Spinal cord (tissue), 10 donors: ENCODE measurements at places on chromosomes 2 and 18.

DNA sequence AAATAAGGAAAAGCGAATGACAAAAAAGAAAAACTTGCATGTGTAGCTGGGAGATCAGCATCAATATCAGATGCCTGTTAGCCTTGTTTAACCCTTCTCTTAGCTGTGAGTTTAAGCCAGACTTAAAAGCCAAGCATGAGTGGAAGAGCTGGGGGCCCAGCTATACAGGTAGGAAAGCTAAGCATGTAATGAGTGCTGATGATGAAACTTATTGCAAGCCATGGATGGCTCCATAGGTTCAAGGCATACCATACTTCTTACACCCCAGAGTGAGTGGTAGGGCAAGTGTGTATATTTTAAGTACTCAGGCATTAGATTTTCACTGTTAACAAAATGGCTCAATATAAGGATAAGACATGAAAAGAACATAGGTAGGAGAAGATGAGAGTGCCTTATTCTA is 28.0 kb downstream of the RBBP8 start:
- DNase-seq, result no peak

GRCh38 chr2:211673133-211673905 is 865.3 kb downstream of the ERBB4 start:
- no peak for DNase-seq

DNA sequence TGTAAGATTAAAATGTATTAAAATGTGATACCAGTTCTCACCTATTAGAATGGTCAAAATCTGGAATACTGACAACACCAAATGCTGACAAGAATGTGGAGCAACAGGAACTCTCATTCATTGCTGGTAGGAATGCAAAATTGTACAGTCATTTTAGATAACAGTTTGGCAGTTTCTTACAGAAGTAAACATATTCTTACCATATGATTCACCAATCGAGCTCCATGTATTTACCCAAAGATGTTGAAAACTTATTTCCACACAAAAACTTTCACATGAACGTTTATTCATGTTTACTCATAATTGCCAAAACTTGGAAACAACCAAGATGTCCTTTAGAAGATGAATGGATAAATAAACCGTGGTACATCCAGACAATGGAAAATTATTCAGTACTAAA is 1193.5 kb upstream of the ACVR2A start:
- DNase-seq, result no peak

DNA sequence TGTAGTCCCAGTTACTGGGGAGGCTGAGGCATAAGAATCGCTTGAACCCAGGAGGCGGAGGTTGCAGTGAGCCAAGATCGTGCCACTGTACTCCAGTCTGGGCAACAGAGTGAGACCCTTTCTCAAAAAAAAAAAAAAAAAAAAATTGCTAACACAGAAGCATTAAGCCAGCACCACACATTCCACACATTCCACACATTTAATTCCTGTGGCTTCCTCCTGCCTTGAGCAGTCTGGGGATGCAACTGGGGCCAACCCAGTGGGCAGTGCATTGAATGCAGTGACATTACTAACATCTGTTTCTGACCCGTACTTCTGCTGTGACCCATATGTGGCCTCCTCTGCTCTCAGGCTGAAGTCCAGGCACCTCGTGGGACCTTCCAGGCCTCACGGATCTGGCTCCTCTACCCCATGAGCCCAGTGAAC is 107.0 kb downstream of the BCL2L11 start:
- no peak for DNase-seq

DNA sequence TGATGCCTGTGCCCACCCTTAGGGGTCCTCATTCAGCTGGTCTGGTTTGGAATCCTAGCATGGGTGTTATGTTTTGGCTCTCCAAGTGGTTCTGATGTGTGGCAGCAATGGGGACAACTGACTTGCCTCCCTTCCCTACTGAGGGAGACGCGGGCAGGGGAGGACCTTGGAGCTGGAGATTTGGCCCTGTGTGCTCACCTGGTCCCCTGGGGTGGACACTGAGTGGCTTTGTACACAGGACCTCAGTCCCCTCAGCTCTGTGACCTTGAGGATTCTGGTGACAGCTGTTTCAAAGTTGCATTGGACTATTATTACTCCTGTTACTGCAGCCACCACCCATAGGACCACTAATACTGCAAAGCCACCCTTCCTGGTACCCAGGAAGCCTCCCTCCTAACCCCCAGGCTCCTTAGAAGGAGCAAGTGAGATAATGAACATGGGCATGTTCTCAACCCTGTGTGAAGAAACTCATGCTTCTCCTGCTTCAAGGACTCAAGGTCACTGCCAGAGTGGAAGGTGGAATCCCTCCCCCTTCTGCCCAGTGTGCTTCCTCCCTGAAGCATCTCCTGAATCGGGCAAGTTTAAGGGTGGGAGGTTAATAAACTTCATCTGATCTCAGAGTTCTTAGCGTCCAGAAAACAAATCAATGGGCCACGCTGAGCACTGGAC is 26.5 kb downstream of the TMEM182 start:
- DNase-seq, result no peak

- no peak for DNase-seq
These were observed 575.9 kb upstream of the ZEB2 start for GRCh38 chr2:145095641-145096435.

DNA sequence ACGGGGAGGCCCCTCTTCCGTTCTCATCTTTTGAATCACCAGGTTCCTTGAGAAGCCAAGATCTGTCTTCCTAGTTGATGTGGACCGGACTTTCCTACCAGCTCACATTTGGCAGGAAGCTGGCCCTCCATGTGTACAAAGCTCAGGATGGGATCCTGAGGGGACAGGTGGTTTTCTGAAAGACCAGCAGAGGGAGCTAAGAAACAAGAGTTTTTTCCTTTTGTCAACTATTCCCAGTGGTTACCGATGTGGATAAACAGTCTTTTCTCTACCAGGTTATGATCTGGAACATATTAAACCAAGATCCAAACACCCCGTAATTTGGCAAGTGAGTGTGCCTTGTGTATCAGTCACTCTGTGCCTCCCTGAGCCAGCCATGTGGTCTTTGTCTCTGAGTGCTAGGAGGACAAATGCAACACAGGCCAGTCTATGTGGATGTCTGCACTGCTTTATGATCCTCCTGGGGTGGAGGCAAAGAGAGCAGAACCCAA is 25.1 kb upstream of the ARHGAP25 start:
- peak; percentile 67 for DNase-seq

- DNase-seq, result no peak
These were observed 37.2 kb downstream of the KYNU start for GRCh38 chr2:142914507-142915313.

DNA sequence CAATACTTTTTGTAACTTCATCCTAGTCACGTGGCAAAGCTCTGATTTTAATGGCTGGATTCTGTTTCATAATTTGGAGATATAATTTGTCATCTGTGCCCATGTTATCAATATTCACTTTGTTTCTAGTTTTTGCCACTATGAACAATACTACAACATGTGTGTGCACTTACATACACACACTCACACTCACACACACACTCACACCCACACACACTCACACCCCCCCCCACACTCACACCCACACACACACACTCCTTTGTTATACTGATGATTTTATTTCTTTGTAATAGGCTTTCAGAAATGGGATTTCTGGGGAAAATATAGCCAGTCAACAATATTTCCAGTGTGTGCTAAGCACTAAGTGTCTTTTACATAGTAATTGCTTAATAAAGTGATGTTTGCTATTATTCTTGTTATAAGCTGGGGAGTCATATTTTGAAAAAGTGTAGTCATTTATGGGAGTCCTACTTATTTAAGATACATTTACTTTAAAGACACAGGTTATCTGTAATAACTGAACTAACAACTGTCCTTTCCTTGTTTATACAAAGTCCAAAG is 22.8 kb upstream of the ROCK2 start:
- no peak for DNase-seq

- peak; percentile 92 for DNase-seq
These were observed 27.0 kb downstream of the TMEM200C start for GRCh38 chr18:5868218-5868854.

GRCh38 chr2:31526946-31527732 is 53.6 kb downstream of the SRD5A2 start:
- no peak for DNase-seq

GRCh38 chr2:119857742-119858141 is 98.0 kb downstream of the PTPN4 start:
- no peak for DNase-seq

- no peak for DNase-seq
These were observed 208.1 kb downstream of the CDH19 start for GRCh38 chr18:66395671-66396218.

DNA sequence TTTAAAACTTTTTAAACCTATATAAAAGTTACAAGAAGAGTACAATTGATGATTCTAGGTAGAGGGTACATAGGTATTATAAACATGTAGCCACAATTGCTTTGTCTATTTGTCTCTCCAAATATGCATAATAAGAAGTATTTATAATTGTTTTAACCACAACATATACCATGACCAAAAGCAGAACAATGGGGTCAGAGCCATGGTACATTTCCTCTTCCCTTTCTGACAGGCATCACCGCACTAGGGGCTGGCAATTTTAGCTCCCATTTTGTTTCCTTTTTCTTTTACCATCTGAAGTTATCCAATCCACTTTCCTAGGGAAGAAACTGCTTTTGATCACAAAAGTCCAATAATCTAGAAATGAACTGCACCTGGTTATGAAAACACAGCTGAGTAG is 49.3 kb downstream of the TMX3 start:
- DNase-seq, result no peak

- no peak for DNase-seq
These were observed 10.6 kb downstream of the PLEKHB2 start for GRCh38 chr2:131115752-131116151.

DNA sequence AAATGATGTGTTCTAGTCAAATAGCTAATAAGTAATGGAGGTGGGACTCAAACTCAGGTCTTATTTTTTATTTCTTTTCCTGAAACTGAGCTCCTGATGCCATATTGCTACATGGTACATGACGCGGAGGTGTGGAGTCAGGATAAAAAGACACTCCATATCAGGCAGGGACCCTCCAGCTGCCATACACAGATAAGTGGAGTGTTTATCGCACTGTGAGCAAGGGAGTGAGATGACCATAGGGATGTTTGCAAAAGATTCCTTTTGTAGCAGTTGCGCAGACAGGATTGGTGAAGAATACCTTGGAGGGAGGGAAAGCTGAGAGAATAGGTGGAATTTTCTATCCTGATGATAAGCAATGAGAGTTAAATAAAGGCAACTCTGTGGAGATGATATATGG is 657.2 kb downstream of the RNF144A start:
- DNase-seq, result no peak

DNA sequence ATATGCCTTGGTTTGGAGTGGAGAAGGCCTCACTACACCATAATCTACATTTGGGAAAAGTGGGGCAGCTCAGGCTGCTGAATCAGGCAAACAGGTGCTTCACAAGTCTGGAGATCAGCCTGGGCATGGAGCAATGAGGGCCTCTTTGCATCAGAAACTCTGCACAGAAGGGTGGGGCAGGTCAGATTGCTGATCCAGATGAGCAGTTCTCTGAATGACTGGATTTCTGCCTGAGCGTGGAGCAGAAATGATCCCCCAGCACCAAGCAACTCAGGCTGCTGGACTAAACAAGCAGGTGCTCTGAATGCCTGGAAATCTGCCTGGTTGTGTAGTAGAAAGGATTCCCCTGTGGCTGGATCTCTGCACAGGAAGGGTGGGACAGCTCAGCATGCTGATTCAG is 605.3 kb upstream of the ZNF804A start:
- no peak for DNase-seq

DNA sequence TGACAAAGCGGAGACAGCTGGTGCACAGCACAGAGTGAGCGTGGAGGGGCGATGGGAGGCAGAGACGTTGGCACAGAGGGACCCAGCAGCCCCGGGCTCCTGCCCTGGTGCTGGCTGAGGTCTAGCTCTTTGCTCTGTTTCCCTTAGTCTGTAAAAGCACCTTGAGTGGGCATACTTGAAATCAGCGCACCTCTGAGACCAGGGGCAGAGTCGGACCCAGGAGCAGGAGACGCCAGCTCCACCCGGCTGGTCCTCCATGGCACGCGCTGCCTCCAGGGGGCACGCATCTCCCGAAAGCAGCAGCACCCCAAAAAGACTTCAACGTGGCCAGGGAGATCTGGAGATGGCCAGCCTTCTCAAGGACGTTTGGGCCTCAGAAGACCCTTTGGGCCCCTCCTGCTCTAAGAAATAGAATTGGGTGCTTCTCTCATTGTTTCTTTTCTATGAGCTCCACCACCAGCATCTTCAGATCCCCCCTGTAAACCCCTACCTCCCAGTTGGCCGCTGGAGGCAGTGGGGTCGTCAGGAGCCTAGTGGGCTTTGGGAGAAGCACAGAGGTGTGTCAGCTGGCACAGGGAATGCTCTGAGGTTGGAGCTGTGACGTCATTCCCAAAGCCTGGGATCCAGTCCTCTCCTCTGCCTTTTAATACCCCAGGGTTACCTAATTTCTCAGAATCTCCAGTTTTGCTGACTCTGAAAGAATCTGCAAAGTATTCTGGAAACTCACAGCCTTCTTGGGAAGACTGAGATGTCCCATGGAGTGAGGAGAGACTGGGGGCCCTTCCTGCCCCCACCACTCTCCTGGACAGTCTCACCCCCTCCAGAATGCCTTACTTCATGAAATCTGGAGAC is 58.9 kb downstream of the CIB4 start:
- no peak for DNase-seq

DNA sequence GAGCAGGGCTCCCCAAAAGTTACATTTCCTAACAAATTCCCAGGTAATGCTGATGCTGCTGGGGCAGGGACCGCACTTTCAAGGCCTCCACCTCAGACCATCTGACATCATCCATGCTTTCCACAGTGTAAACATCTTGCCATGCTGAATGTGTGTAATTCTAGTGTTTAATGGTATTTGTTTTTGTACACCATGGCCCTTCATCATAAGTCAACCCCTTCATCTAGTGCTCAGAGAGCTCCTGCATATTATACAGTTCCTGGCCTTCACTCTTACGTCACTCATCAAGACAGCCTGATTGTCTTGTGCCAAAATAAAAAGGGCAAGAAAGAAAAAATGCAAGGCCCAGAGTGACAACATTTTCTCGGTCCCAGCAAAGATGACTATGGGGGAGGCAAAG is 77.5 kb upstream of the ZFP36L2 start:
- no peak for DNase-seq

- DNase-seq, result peak; percentile 15
These were observed 25.0 kb downstream of the SERPINB8 start for GRCh38 chr18:63994783-63995399.

DNA sequence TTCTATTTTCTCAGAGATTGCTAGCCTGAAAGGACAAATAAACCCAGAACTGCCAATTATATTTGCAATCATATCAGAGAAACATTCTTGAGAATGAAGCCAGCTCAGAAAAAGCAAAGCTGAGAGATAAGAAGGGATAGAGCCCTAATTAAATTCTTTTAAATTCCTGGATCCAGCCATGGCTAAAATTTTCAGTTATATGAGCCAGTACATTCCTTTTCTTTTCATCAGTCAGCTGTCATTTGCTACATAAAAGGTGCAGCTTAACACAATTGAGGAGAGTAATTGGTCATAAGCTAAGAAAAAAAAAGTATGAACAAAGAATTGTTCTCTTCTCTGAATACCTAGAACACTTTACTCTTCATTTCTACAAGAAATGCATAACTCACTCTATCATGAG is 303.5 kb upstream of the FIGN start:
- no peak for DNase-seq

- no peak for DNase-seq
These were observed 13.8 kb downstream of the TPGS2 start for GRCh38 chr18:36814994-36815393.
